ENCODE measurements at places on chromosomes 3 and 15.

- H3K27me3 ChIP-seq: no peaks in the 10 kb centered on the region
- H3K27ac ChIP-seq: no peak overlapping the region
- no peaks in the 10 kb centered on the region for H3K4me1 ChIP-seq
Observed at GRCh38 chr3:122305818-122306621, 19.0 kb upstream of the CSTA start.

GRCh38 chr15:63483521-63484371 lies 20.6 kb upstream of the USP3 start:
- peak overlapping the region; percentile 53 for H3K27ac ChIP-seq
- H3K27me3 ChIP-seq: no peaks in the 10 kb centered on the region
- H3K4me3 ChIP-seq: peak overlapping the region; percentile 32
- peaks cover 41% of the 10 kb centered on the region for H3K4me1 ChIP-seq

- H3K36me3 ChIP-seq: peaks cover 28% of the 10 kb centered on the region
- no peaks in the 10 kb centered on the region for H3K4me1 ChIP-seq
- no peaks in the 10 kb centered on the region for H3K27me3 ChIP-seq
- H3K27ac ChIP-seq: no peak overlapping the region
- no peak overlapping the region for H3K4me3 ChIP-seq
Observed at GRCh38 chr15:72344602-72345001, 24.6 kb upstream of the CELF6 start.

DNA sequence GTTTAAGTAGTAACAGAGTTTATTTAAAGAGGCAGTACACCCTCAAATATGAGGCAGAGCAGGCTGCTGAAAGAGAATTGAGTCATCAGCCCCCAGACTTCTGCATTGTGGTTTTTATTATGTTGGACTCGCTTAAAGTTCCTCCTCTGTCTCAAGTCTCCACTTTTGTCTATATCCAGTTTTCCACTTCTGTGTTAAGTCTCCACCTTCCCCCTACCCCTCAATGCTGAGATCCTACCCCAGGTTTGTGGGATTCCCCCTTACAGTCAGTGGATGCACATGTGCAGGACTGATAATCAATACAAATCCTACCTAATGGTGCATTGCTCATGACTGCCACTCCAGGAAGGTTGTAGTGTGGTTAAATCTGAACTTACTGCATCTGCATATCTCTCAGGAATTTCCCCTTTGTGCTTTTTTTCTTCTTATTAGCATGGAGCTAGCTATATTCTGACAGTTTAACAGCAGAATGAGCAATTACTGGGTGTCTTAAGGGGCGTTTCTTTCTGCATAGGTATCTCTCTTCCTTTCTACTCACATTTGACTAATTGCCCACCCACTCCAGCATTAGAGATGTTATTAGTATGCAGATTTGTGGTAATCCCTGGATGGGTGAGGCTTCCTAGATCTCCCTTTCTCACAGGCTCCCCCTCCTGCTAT lies 11.9 kb upstream of the CD200R1L start:
- H3K27me3 ChIP-seq: no peaks in the 10 kb centered on the region
- DNase-seq: no peak
- H3K4me3 ChIP-seq: no peak overlapping the region
- H3K36me3 ChIP-seq: no peaks in the 10 kb centered on the region
- H3K27ac ChIP-seq: peak overlapping the region; percentile 68

DNA sequence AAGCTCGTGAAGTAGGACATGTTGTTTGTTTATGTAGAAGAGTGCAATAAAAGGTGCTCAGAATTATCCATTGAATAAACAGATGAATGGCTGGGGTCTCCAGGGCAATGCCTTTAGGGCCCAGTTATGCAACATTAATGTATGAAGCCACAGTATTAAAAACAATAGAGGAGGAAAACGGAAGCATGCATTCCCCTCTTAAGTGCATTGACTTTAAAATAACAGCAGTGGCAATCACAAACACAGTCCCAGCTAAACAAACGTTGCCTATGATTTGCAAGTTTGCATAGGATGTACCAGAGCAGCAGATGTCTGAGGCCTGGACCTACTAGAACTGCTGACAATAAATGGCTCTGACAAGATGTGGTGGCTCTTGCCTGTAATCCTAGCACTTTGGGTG lies 60.6 kb upstream of the GCNT3 start:
- no peak for DNase-seq
- peaks cover 52% of the 10 kb centered on the region for H3K27me3 ChIP-seq
- H3K27ac ChIP-seq: no peak overlapping the region
- H3K4me3 ChIP-seq: no peak overlapping the region

DNA sequence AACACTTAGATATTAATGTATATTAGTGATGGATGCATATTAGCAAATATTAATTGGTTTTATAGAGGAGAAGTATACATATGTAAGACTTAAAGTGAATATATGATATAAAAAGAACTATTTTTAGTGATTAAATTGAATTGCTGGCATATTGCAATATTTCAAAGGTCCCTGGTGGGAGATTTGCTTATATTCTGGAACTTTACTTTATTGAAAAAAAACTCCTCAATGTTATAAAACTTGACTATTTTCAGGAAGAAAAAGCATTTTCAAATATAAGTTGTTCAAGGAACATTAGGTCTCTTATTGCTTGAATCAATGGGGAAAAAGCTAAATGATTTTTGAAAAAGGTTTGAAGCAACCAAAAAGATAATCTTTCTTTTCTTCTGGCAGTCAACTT lies 21.4 kb upstream of the OTOL1 start:
- no peak overlapping the region for H3K27ac ChIP-seq
- no peak for DNase-seq
- H3K4me1 ChIP-seq: no peaks in the 10 kb centered on the region
- no peaks in the 10 kb centered on the region for H3K36me3 ChIP-seq

DNA sequence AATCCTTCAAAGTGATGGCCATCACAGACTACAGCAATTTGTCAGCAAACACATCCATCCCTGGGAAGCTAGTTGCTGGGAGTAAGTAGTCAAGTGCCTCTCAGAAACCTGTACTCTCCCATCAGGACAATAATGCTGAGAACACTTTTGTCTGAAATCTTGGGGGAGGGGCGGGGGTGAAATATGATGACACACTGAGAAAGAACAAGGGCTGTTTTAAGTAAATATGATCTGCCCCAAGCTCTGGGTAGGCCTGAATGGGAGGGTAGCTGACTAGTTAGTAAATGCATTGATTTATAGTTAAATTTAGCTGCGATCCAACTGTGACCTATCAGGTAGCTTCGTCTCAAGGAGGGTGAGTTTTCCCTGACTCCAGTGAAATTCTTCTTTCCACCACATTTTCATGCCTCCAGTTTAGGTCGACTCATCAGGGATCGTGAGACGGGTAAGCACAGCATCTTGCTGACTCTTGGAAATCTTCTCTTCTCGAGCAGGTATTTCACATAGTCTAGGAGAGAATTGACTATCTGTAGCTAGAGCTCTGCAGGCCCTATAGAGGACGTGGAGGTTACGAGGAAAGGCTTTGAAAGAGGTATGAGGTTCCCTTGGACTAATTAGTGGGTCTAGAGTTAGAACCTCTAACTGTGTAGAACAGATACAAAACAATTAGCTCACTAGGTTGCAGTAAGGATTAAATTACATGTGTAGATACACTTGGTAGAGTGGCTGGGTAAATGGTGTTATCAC lies 213.4 kb upstream of the SLC2A2 start:
- no peak overlapping the region for H3K27ac ChIP-seq
- peaks cover 15% of the 10 kb centered on the region for H3K4me1 ChIP-seq

DNA sequence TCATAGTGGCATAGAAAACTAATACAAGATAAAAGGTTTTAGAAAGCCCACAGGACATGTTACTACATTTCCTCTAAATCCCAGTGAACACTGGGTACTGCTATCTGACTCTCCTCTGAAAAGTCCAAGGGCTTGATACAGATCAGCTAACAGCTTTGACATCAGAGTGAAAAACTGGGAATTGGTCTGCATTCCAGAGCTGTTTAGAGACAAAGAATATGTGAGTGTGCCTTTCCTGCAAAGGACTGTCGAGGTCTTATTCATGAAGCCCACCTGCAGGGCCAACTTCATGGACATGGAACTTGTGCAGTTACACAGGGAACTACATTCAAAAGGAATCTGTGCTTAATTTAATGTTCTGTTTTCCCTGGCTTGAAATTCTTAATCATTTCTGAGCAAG lies 5.2 kb upstream of the TMCO5A start:
- peaks cover 13% of the 10 kb centered on the region for H3K27me3 ChIP-seq
- no peaks in the 10 kb centered on the region for H3K36me3 ChIP-seq
- no peak for DNase-seq
- H3K4me3 ChIP-seq: no peak overlapping the region
- H3K27ac ChIP-seq: no peak overlapping the region

- H3K27me3 ChIP-seq: peaks cover 45% of the 10 kb centered on the region
- no peak for DNase-seq
- peaks cover 5% of the 10 kb centered on the region for H3K36me3 ChIP-seq
- H3K4me3 ChIP-seq: no peak overlapping the region
Observed at GRCh38 chr15:74370471-74370870, 3.0 kb upstream of the CYP11A1 start.

- H3K27me3 ChIP-seq: no peaks in the 10 kb centered on the region
- H3K27ac ChIP-seq: no peak overlapping the region
- H3K4me1 ChIP-seq: no peaks in the 10 kb centered on the region
- H3K36me3 ChIP-seq: no peaks in the 10 kb centered on the region
- no peak for DNase-seq
Observed at GRCh38 chr3:175432376-175433025, 573.4 kb downstream of the NAALADL2 start.

Data from central memory CD8-positive, alpha-beta T cell (primary cell).